ENCODE measurements at places on chromosomes 6 and 20.

GRCh38 chr20:19784511-19785172 is 26.6 kb downstream of the RIN2 start:
- DNase-seq, result peak; percentile 86

DNA sequence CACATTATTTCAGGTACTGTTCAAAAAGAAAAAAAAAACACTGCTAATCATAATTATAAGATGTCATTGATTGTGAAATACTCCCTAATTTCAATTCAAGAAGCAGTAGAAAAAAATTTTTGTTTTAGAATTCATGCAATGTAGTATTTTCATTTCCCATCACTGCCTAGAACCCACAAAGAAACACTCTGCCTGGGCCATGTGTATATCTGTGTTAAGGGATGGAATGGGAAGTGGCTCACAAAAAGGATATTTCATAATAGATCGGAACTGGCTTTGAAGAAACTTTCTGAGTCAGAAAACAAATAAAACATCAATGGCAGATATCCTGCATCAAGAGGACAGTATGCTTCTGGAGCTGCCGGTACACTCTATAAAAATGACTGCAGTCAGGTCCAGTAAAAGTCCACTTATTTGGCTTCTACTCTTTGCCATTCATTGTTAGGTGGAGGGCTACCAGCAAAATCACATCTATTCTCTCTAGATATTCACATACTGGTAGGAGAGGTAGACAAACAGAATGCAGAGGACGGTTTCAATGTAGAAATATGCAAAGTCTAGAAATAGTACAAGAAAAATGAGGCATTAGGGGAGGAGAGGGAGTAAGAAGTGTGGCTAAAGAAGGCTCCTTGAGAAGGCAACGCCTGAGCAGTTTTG is 135.0 kb upstream of the TNFAIP3 start:
- DNase-seq, result no peak

- no peak for DNase-seq
These were observed 128.6 kb downstream of the UNC5CL start for GRCh38 chr6:40910260-40910893.

- no peak for DNase-seq
These were observed 707.0 kb downstream of the QKI start for GRCh38 chr6:164121527-164121926.

DNA sequence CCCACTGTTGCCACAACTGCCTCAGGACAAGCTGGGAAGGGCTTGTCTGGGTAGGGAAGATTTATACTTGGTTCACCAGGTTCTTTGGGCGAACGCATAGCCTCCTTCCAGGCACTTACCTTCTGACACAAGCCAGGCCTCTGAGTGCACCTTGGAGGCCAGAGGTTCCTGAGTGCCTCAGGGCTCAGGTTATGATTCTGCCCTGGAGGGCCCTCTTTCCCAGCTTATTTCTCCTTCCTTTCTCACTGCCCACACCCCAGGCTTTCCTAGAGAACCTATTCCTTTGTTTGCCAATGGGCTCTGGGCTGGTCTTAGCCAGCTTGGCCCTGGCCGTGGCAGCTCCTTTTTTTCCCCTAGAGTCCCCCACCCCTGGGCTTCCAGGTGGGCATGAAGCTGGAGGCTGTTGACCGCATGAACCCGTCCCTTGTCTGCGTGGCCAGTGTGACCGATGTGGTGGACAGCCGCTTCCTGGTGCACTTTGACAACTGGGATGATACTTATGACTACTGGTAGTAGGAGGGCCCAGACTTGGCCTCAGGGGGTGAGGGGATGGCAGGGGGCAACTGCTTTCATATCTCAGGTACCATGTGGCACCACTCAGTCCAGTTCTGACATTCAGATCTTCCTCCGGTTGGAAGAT is 25.0 kb downstream of the L3MBTL1 start:
- DNase-seq, result no peak

- DNase-seq, result no peak
These were observed 322.8 kb upstream of the NT5E start for GRCh38 chr6:85127168-85127498.

- no peak for DNase-seq
These were observed 49.1 kb upstream of the PRDM1 start for GRCh38 chr6:106037060-106037459.

- DNase-seq, result no peak
These were observed 147.7 kb downstream of the PRL start for GRCh38 chr6:22149096-22149495.

DNA sequence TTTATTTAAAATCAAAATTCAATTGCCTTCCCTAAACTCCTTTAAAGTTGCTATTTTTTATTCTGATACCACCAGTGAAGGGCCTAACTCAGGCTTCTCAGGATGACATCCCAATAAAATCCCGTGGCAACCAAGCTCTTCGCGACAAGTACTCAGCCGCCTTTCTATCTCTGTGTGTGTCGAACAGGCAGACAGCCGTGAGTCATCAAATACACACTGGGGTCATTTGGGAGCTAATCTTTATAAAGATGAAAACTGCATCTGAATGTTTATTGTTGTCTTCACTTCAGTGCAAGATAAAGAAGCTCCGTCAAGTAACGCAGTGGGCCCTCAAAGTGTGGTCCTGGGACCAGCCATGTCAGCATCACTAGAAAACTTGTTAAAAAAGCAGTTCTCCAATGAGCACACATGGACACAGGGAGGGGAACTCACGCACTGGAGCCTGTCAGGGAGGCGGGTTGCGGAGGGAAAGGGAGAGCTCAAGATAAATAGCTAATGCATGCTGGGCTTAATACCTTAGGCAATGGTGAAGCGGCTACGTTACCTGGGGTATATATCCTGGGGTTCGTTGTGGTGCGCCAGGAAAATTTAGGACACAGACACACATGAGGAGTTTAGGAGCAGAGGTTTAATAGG is 119.3 kb downstream of the RNF144B start:
- DNase-seq, result peak; percentile 40

GRCh38 chr6:3235486-3235885 is 8.0 kb upstream of the TUBB2B start:
- DNase-seq, result no peak

- DNase-seq, result no peak
These were observed 88.3 kb downstream of the ADAT2 start for GRCh38 chr6:143362192-143362558.

GRCh38 chr6:7922596-7922995 is 12.0 kb upstream of the TXNDC5 start:
- no peak for DNase-seq

DNA sequence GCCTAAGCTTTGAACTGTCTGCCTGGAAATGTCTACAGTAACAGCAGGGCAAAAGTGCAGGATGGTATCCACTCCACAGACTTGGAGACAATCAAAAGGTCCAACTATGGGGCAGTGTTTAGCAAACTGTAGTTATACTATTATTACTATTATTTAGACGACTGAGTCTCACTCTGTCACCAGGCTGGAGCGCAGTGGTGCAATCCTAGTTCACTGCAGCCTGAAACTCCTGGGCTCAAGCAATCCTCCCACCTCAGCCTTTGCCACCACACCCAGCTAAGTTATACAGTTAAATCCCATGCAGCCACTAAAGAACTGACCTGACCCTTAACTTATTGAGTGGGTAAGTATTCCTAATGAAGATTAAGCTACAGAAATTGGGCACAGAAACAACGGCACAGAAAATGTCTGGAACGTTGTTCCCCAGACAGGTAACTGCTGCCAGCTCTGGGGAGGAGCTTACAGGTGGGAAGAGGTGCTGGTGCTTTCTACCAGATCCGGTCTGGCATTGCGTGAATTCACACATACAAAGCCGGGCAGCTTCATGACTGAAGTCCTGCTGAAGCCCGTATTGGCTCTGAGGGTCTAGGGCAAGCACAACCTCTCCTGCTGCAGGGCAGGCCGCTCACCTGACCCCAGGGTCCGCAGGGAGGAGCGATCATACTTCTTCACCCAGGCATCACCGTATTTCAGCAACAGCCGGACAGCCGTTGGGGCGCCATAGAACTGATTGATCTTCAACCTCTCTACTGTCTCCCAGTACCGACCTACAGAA is 27.0 kb upstream of the APMAP start:
- no peak for DNase-seq

GRCh38 chr6:138520463-138520862 is 21.2 kb upstream of the NHSL1 start:
- DNase-seq, result no peak

- no peak for DNase-seq
These were observed 54.9 kb downstream of the TMEM242 start for GRCh38 chr6:157268396-157268795.

DNA sequence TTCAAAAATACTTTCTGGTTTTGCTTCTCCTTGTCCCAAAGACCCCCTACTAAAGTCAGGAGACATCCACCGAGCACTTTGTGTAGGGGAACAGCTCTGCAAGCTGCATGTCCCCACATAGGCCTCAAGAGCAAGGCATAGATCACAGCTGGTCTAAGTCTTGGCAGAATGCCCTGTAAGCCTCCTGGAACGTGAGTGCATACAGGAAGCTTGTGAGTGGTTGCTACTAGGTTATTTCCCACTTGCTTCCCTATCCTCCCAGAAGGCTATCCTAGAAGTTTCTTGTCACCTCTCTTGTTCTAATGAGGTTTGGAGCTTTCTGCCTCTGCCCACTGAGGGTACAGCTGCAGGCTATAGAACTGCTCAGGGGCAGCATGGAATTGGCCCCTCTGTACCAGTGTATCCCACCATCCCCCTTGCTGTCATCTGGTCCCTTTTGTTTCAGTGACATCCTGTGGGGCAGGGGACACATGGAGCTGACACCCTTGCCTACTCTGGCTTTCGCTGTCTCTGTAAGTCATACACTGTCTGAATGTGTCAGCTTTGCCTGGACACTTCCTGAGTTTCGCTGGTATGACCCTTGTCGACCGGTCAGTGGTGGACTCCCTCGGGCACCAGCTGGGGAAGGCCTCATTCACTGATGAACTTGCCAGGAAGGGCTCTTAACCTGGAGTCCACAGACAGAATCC is 35.6 kb upstream of the KCNK16 start:
- peak; percentile 17 for DNase-seq

DNA sequence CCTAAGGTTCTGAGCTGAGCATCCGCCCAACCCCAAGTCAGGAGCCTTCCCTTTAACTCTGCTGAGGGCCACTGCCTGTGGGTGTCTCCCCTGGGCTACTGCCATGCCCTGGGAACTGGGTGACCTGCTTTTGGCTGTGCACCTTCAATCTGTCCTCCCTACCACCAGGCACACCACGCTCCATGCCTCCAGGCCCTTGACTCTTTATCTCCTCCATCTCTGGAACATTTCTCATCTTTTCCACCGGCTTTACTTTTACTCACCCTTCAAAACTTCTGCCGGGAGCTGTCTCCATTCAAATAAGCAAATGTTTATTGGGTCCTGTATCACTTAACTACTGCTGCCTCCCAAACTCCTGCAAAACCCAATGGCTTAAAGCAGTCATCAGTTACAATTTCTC is 83.3 kb upstream of the NHSL1 start:
- no peak for DNase-seq

- no peak for DNase-seq
These were observed 222.2 kb downstream of the LY86 start for GRCh38 chr6:6810727-6811126.

DNA sequence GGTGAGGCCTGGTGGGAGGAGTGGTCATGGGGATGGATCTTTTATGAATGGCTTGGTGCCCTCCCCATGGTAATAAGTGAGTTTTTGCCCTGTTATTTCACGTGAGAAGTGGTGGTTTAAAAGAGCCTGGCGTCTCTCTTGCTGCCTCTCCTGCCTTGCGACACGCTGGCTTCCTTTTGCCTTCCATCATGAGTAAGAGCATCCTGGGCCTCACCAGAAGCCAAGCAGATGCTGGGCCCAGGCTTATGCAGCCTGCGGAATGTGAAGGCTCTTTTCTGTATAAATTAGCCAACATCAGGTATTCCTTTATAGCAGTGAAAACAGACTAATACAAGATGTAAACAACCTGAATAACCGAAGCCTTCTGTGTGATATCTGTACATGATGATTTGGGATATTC is 27.6 kb downstream of the VTA1 start:
- no peak for DNase-seq

- DNase-seq, result no peak
These were observed 151.2 kb upstream of the THBS2 start for GRCh38 chr6:169404828-169405227.

GRCh38 chr6:157911278-157911677 is 70.4 kb upstream of the SYNJ2 start:
- no peak for DNase-seq

GRCh38 chr20:6070829-6071695 is 17.2 kb upstream of the LRRN4 start:
- DNase-seq, result no peak
